ENCODE measurements at places on chromosomes 2 and 18. TPM values are rescaled to one million over a fixed set of nuclear protein-coding genes. Genes with fewer than 3 reads are reported as not detected.

OTX1 gene
- 1.2 TPM for total RNA-seq

TTR gene
- total RNA-seq: 0.18 TPM

PLCL1 gene
- total RNA-seq: 0.83 TPM

DNER gene
- 34.3 TPM for total RNA-seq

TANC1 gene
- 34.6 TPM for total RNA-seq

DNA sequence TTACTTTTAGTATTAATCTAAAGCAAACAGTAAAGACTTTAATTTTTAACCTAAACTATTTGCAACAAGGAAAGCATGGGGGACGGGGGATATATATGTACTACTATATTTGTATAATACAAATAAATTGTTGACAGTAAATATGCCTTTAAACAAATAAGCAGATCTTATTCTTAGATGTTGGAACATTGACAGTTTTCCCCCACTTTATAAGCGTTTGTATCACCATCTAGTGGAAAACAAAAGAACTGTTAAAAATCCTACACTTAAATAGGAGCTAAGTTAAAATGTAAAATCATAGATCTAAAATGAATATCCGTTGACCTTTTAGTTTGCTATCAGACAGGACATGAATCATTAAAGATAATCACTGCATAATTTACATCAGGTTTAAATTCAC is 50.0 kb downstream of the RBBP8 start:
- peak; percentile 59 for DNase-seq

HADHB gene
- total RNA-seq: 229 TPM

LRRTM4 gene
- total RNA-seq: not detected

GRCh38 chr2:9228088-9228751 is 21.6 kb downstream of the ASAP2 start:
- no peak for DNase-seq

IL1RL2 gene
- not detected for total RNA-seq

STPG4 gene
- total RNA-seq: 0.26 TPM

GRCh38 chr2:232245111-232245510 is 133.4 kb upstream of the ALPP start:
- DNase-seq: no peak

DNA sequence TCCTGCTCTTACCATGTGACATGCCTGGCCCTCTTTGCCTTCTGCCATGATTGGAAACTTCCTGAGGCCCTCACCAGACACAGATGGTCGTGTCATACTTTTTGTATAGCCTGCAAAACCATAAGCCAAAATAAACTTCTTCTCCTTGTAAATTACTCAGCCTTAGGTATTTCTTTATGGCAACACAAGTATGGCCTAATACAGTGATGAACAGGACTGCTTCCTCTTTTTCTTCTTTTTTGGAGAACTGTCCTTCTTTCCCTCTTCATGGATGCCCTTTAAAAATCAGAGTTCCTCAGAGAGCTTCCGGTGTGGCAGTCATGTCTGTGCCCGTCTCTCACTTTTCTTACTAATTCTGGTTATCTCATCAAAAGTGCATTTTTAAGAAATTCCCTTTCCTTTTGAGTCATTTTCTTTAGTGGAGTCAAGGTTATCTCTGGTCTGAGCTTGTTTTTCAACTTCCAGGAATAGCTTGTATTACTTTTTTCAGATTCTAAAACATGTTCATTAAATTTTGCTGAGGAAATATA is 9.2 kb upstream of the IL1A start:
- DNase-seq: no peak

DNA sequence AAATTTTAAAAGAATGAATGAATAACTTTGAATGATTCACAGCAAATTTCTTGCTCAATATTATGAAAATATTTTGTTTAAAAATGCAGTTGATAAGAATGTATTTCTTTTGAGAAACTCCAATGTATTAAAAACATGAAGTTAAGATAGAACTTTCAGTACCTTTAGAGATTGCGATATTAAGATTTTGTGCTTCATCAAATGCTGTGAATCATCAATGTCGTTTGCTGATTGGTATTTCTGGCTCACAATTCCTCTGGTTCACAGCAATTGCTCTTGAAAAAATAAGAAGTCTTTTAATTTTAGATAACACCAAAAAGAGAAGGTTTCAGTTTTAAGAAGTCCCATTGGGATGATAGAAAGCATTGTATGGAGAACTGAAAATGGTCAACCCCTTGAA is 228.7 kb downstream of the IKZF2 start:
- DNase-seq: no peak

DSC1 gene
- not detected for total RNA-seq

LAMA1 gene
- 131 TPM for total RNA-seq

DNA sequence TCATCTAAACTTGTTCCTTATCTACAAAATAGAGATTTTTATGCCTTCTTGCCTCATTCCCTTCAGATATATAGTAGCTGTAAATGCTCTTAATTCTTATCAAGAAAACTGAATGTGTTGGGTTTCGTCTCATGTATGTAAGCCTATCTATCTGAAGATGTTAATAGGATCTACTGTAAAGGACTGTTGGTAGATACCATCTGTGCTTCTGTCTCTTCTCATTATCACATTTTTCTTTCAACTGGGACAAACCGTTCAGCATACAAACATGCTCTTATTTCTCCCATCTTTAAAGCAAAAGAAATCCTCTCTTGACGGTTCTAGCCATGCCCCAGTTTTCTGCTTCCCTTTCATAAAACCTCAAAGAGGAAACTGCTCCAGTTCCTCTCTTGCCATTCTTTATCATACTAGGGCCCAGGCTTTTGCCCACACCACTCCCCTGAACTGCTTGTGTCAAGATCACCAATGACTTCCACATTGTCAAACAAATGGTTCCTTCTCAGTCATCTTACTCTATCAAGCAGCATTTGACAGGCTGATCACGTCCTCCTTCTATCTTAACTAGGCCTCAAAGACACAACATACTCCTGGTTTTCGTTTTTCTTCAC is 88.7 kb downstream of the ARHGEF33 start:
- DNase-seq: no peak

LBH gene
- total RNA-seq: 20.1 TPM

DNA sequence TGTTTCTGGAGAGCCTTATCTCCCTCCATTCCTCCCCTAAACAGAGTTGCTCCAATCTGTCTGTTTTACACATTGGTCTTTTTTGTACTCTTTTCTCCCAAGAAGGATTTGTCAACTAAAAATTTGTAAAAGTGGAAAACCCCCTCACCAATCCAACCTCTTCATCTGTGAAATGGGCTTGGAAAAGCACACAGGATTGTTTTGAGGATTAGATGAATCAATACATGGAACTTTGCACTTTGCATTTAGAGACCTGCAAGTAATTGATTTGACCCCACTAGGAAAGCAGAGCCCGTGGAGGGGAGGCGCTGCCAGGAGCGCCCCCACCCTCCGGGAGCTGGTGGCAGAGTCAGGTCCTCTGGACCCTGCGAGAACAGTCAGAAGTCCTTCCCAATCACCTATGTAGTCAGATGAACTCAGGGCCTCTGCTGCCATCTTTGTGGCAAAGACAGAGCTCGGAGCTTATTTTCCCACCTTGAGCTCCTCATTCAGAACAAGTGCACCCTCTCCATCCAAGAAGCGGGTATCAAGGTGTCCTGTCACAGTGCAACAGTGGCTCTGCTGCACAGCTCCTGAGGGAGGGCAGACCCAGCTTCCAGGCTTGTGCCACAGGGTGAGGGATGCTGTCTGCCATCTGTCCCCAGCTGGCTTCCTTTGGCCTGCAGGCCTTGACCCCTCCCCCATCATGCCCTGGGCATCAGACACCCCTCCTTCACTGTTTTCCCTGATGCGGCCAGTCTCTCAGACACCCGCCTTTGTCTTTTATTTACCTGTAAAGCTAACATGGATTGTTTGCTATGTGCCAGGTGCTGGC is 1.7 kb upstream of the TMEM185B start:
- DNase-seq: no peak

- peak; percentile 83 for DNase-seq
These were observed 28.6 kb downstream of the PCBP1 start for GRCh38 chr2:70115646-70116442.

DNA sequence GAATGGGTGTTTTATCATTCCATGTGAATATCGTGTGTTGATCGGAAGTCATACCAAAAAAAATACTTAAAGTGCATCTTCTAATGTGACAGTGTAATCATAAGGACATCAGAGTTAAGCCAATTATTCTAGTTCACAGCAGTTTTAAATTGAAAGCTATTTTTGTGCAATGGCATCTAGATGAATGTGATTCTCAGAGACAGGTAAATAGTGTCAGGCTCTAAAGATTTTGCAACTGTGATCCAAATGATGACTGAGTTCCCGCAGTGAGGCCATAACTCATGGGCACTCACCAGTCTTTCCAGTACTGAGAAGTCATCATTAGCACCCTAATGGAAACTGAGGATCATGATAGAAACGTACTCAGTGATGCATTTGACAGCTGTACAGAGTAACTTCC is 542.6 kb downstream of the PARD3B start:
- no peak for DNase-seq

- DNase-seq: no peak
These were observed 218.8 kb upstream of the ZEB2 start for GRCh38 chr2:144738749-144739148.

GRCh38 chr2:13667415-13667757 is 950.6 kb downstream of the TRIB2 start:
- no peak for DNase-seq

SLC20A1 gene
- total RNA-seq: 29.2 TPM

DNA sequence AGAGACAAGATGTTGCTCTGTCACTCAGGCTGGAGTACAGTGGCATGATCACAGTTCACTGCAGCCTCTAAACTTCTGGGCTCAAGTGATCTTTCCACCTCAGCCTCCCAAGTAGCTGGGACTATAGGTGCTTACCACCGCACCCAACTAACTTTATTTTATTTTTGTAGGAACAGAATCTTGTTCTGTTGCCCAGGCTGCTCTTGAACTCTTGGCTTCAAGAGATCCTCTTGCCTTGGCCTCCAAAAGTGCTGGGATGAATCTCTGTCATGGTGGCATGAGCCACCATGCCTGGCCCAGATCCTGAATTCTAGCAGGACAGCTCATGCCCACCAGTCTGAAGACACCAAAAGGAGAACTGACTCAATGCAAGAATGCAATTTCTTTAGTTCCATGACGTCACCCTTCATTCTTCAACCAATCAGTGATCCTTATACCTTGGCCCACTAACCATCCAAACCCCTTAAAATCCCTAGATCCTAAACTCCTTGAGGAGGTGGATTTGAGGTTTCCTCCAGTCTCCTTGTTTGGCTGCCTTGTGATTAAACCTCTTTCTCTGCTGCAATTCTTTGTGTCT is 25.6 kb upstream of the CXXC1 start:
- no peak for DNase-seq

GRCh38 chr2:80651435-80651834 is 346.9 kb upstream of the LRRTM1 start:
- no peak for DNase-seq

GRCh38 chr2:127657232-127657595 is 11.3 kb downstream of the GPR17 start:
- no peak for DNase-seq

GRCh38 chr2:173397539-173397938 is 42.9 kb downstream of the CDCA7 start:
- DNase-seq: no peak

DNA sequence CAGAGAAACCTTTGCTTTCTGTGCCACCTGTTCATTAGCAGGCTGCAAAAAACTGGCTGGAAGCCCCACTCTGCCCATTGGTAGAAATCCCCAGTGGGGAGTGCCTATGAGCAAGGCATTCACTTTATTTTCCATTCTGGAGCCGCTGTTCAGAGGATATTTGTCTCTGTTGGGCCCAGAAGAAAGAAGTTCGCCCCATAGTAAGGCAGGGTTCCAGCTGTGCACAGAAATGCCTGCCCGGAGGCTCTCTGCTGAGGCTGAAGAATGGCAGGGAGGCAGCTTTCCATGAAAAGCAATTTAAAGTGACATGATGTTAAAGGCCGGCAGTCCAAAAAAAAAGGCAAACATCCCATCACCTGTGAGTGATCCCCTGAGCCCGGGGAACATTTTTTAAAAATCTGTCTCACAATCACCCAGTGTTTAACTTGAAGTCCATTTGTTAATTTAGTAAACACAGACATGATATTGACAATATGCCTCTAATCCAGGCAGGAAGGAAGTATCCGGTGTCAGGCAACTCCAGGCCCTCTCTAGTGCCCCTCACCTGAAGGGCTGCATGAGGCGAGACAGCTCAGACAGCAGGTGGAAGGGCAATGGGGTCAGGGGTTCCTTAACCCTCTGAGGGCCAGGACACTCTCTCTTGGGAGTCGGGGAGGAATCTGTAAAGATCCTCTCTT is 265.1 kb upstream of the SIX2 start:
- DNase-seq: no peak

DYSF gene
- 0.56 TPM for total RNA-seq

Data from SK-MEL-5 (cell line).